ENCODE measurements at places on chromosomes 5 and 9.

- peak; percentile 39 for DNase-seq
Observed at GRCh38 chr9:81529556-81530193, 159.7 kb downstream of the TLE1 start.

- no peak for DNase-seq
Observed at GRCh38 chr5:7673658-7674057, 177.3 kb downstream of the CFAP90 start.

DNA sequence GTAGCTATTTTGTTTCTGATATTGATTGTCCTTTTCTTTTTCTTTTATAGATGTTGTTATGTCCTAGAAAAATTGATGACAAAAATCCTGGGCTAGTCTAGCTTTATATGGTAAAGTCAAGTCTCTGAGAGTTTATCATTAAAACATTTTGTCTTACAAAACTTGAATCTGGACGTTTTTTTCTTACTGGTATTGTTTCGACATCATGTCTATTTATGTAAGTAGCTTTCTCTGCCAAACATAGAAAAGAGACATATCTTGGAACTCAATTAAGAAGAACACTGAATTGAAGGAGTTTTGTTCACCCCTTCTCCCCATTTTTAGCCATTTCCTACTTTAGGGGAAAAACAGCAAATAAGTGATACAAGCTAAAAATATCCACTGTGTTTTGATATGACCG is 151.5 kb downstream of the ISOC1 start:
- no peak for DNase-seq

- no peak for DNase-seq
Observed at GRCh38 chr5:135241536-135241935, 157.5 kb downstream of the MACROH2A1 start.

- no peak for DNase-seq
Observed at GRCh38 chr5:1380011-1380817, 35.3 kb upstream of the CLPTM1L start.

GRCh38 chr5:67588389-67588788 is 391.8 kb upstream of the CD180 start:
- DNase-seq = no peak

DNA sequence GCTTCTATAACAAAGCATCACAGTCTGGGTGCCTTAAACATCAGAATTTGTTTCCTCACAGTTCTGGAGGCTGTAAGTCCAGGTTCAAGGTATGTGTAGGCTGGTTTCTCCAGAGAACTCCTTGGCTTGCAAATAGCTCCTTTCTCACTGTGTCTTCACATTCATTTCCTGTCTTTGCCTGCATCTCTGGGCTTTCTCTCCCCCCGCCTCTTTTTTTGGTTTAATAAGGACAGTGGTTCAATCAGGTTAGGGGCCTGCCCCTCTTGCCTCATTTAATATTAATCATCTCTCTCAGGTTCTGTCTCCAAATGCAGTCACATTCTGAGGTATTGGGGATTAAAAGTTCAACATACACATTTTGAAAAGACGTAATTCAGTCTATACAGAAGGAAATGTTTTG is 225.5 kb upstream of the ATP10B start:
- no peak for DNase-seq

GRCh38 chr5:114948986-114949621 is 220.6 kb downstream of the TRIM36 start:
- DNase-seq = no peak

GRCh38 chr9:108290839-108291585 is 564.8 kb downstream of the ACTL7B start:
- DNase-seq = no peak

GRCh38 chr5:132595624-132596023 is 38.8 kb downstream of the RAD50 start:
- no peak for DNase-seq

DNA sequence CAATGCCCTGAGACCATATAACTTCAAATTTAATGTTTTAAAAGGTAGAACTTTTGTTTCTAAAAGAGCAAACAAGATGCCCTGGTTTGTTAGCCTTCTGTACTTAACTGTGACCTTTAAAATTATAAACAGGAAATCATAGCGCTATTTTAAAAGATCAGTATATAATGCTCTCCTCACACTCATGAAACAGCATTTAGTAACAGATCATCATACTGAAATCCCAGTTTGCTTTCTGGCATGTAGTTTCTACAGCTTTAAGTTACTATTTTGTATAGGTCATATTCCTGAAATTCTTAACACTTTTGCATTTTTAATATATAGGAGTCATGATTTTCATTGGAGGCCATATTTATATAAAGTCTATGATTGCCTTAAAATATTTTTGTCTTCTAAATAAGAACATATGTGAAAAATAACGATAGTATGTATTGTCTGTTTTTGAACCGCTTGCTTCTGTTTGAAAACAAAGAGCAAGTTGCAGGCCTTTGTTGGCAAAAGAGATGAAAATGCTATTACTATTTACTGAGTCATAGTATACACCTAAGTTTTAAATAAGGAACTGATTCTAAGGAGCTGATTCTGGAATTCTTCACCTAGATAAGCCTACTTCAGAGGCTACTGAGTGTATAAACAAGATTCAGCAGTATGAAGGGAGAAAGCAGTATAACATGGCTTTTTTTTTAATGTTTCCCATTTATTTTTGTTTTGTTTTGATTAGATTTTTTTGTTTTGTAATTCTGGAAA is 20.5 kb downstream of the SRFBP1 start:
- DNase-seq = no peak

DNA sequence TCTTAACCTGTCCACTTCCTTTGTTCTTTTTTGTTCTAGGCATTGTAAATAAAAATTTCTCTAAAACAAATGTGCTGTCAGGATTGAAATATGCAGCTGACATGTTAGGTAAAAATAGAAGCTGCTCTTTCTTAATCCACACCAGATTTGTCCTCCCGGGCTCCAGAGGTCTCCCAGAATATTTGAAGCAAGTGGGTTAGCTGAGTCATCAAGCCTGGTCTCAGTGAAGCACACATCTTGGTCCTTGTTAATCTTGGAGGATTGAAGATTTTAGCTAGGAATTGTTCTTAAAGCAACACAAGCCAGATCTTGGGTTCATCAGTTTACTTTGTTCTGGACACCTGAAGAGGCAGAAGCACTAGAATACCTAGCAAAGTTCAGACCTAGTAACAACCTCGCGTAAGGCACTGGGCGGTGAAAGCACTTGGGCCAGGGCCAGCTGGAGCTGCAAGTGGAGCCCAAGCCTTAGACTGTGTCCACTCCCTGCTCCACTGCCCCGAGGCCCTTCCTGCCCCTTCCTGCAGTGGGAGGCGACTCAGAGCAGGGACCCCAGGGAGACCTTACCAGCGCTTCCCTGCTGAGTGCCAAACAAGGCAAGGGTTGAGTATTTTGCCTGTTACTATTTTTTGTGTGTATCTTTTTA is 36.5 kb downstream of the HABP4 start:
- DNase-seq = peak; percentile 84

GRCh38 chr9:126758916-126759585 is 45.8 kb upstream of the ZBTB43 start:
- DNase-seq = no peak

- DNase-seq = no peak
Observed at GRCh38 chr5:6788439-6788838, 75.2 kb downstream of the TENT4A start.

DNA sequence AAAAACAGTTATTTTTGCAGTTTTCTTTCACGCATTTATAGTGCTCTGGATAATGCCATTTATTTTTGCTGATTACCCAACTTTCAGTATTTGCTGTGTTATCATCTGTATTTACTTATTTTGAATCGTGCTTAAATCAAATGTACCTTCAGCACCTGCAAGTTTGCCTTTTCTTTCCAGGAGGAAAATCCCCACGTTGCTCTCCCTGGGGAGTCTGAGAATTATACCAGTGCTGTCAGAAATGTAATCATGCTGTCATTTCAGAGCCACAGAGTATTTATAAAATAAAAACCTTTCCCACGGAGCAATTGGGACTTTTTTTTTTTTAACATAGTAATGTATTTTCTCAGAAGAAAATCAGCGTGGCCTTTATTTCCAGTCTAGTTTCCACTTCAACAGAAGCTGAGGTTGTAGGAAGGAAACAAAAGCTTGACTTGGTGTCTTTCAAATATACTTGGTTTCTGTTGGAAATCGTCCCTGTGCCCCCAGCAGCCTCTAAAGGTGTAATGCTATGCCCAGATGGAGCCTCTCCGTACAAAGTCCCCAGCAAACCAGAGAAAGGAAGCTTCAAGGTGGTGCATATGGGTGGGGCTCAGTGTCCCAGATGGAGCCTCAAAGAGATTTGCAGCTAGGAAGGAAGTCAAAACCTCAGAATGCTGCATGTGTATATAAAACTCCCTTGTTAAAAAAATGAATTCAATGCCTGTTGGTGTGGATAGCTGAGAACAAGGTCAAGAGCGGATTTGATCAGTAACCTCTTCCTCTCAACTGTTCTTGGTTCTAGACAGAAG is 2.1 kb downstream of the GPR150 start:
- DNase-seq = no peak

DNA sequence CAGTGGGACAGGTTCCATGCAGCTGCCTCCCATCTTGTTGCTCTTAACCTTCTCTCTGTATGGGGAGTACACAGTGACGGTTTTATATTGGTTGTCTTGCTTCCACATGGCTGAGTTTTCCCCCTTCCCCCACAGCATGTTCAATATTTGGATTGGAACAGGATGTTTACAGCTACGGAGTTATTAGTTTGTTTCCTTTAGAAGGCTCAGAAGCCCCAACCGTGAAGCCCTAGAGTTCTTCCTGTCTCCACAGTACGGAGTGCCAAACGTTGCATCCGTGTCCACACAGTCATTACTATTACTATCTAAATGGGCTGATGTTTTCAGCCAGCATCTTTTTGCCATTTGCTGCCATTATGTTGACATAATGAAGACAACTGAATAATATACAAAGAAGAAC is 277.5 kb downstream of the MARCHF11 start:
- no peak for DNase-seq

DNA sequence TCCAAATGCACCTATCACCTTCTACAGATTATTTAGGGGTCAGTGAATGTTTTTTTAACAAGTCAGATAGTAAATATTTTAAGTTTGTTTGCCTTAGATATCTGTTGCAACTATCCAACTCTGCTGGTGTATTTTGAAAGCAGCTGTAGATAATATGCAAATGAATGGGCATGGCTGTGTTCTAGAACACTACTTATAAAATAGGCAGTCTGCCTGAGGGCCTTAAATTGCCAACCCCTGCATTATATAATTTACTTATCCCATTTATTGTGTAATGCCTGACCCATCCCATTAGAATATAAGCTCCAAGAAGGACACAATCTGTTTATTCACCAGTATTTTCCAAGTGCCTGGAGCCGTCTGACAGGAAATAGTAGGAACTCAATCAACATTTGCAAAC is 149.0 kb downstream of the TTC39B start:
- no peak for DNase-seq
